Naive thymus-derived CD8-positive, alpha-beta T cell (primary cell): ENCODE measurements at places on chromosomes 5 and 9.

- no peak for DNase-seq
Measured at GRCh38 chr5:143197260-143197656, 206.2 kb downstream of the NR3C1 start.

DNA sequence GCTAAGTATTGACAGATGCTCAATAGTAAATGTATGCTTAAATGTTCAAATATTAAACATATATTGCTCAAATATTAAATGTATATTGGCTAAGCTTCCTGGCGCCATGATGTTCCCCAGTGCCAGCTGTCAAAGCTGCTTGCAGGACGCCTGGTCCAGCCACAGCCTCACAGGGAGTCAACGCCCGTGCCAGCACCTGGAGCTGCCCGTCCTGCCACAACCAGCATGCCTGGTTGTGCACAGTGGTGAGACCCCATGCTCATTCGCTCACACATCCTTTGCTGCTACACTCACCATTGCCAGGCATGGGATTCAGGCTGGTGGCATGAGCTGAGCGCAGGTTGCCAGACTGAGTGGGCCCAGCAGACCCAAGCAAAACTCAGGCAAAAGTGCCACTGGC is 926.9 kb upstream of the EDIL3 start:
- no peak for DNase-seq

DNA sequence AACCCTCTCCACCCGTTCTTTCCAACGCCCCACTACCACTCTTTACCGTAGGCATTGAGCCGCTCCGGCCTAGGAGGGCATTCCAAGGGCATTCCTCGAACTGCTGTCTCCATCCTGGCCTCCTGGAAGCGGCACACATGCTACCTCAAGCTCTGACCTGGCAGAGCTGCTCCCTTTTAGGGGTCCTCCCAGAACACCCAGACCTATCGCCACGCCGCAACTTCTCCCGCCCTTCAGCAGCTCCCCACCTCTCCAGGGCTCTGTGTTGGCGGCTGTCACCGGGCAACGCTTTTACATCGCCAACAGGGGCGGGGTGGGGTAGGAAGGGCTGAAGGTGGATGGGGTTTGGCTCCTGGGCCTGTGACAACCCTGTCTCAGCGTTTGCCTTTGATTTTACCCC is 4.6 kb upstream of the MYORG start:
- DNase-seq, result peak; percentile 39

DNA sequence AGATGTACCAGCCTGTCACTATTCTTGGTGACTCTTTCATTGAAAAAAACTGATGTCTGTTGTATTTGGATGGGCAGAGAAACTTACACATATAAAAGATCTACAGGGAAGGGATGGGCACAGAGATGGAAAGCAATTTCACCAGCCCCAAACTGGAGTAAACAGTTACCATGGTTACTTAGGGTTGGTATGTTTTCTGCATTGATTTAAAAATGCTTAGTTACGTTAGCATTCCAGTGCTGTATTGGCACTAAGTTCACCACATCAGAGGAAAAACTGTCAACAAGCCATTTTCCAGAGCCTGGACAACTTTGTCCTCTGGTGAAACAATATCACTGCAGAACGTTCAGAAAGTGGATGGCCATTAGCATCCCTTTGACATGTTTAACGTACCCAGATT is 28.0 kb downstream of the MARCHF3 start:
- no peak for DNase-seq

DNA sequence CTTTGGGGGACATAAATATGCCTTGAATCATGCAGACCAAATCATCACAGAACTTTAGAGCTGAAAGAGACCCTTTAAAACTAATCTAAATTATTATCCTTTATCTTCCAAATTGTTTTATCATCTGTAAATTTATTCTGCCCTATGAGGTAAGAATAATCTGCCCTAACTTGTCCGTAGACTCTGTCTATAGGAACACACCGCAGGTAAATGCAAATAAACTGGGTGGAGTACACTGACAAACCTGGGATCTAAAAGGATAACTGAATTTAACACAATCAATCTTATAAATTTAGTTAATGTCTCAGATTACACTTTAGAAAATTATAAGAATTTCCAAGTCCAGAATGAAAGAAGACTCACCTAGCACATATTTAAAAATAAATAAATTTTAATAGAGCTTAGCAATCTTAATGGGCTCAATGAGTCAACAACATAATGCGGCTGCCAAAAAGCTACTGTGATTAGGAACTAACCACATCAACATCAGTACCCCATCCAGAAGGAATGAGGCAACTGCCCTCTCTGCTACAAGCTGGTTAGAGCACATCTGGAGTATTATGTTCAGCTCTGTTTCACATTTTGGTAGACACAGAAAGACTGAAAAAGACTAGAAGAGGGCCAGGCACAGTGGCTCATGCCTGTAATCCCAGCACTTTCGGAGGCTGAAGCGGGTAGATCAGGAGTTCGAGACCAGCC is 5.6 kb downstream of the MEGF9 start:
- no peak for DNase-seq

DNA sequence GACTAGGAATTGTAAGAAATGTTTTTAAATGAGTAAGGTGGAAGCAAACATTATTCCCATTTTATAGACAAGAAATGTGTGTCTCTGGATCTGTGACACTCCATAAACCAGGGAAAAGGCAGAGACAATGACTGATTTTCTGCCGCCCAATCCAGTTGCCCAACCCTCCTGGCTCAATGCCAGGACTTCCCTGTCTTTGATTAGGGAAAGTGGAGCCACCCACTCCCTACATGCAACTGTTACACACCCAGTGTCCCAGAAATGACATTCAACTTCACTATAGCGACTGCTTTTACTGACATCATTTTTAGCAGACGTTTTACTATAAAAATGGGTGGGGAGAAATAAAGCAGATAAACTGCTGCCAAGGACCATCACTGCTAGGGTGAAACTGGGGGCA is 79.7 kb downstream of the THBS4 start:
- DNase-seq, result no peak

DNA sequence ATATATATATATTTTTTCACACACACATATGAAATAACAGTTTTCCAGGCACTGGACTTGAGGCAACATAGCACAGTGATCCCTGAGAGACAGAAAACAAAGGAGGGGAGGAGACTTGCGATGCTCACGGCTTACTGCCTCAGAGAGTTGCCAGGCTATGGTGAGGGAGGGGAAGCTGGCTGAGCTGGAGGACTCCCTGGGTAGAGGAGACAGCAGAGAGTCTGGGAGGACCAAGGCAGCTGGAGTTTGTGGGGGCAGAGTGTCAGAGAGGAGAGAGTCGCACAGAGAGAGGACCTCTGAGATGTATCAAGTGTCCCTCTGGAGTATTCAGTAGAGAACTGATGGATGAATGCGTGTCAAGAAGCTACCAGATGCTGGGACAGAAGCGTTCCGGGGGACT is 23.1 kb upstream of the QSOX2 start:
- no peak for DNase-seq

DNA sequence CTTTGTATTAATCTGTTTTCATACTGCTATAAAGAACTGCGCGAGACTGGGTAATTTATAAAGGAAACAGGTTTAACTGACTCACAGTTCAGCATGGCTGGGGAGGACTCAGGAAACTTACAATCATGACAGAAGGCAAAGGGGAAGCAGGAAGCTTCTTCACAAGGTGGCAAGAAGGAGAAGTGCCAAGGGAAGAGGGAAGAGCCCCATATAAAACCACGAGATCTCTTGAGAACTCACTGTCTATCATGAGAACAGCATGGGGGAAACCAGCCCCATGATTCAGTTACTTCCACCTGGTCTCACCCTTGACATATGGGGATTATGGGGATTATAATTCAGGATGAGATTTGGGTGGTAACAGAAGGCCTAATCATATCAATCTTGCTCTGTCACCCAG is 60.9 kb upstream of the CHD1 start:
- no peak for DNase-seq

DNA sequence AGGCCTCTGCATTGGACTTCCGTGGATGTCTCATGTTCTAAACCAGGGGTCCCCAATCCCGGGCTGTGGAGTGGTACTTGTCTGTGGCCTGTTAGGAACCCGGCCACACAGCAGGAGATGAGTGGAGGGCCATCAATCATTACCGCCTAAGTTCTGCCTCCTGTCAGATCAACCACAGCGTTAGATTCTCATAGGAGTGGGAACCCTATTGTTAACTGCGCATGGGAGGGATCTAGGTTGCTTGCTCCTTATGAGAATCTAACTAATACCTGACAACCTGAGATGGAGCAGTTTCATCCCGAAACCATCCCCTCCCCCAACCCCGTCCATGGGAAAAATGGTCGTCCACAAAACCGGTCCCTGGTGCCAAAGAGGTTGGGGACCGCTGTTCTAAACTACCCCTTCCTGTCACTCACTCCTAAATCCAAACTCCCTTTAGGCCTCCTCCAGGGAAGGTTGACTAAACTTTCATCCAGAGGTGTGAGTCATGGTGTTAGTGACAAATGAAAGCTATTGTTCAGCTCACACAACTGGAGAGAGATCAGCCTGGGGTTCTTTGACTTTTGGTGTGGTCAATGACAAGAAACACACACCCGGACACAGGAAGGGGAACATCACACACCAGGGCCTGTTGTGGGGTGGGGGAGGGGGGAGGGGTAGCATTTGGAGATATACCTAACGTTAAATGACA is 9.5 kb downstream of the KCNV2 start:
- DNase-seq, result no peak
